ENCODE measurements at places on chromosomes 3 and 15. TPM values are rescaled to one million over a fixed set of nuclear protein-coding genes. Genes with fewer than 3 reads are reported as not detected.

The IGF2BP2 gene
- total RNA-seq = 36.8 TPM

The ECE2 gene
- under 0.01 TPM for total RNA-seq

The CGNL1 gene
- total RNA-seq = 0.29 TPM

The CHRM5 gene
- under 0.01 TPM for total RNA-seq

The FEZF2 gene
- not detected for total RNA-seq

The AGBL1 gene
- not detected for total RNA-seq

The FOXB1 gene
- not detected for total RNA-seq

The BCHE gene
- 11.1 TPM for total RNA-seq

The BTLA gene
- total RNA-seq = not detected

The THSD4 gene
- total RNA-seq = 31.3 TPM

The C3orf85 gene
- total RNA-seq = not detected

The NRROS gene
- total RNA-seq = 0.58 TPM

The SEMA3F gene
- 7.6 TPM for total RNA-seq

The SENP7 gene
- 10.3 TPM for total RNA-seq

The TRH gene
- not detected for total RNA-seq

The UNC13C gene
- not detected for total RNA-seq

The GP9 gene
- total RNA-seq = not detected

The ST8SIA2 gene
- total RNA-seq = not detected

The SLC27A2 gene
- not detected for total RNA-seq

The CYP11A1 gene
- total RNA-seq = 1.0 TPM

The GOLGA6L7 gene
- not detected for total RNA-seq

The ARL6 gene
- 10.9 TPM for total RNA-seq

The TRIM69 gene
- total RNA-seq = 28.2 TPM

The PTX3 gene
- 266 TPM for total RNA-seq

The NIPA2 gene
- total RNA-seq = 53.9 TPM

The FGF12 gene
- not detected for total RNA-seq

The RETNLB gene
- not detected for total RNA-seq

The RAB43 gene
- total RNA-seq = 28.0 TPM

The CADM2 gene
- 0.15 TPM for total RNA-seq

The TRAT1 gene
- not detected for total RNA-seq

The GP5 gene
- 0.17 TPM for total RNA-seq

The OR5K2 gene
- not detected for total RNA-seq

The C2CD4B gene
- total RNA-seq = not detected
